ENCODE measurements at places on chromosomes 2 and 18.

DNA sequence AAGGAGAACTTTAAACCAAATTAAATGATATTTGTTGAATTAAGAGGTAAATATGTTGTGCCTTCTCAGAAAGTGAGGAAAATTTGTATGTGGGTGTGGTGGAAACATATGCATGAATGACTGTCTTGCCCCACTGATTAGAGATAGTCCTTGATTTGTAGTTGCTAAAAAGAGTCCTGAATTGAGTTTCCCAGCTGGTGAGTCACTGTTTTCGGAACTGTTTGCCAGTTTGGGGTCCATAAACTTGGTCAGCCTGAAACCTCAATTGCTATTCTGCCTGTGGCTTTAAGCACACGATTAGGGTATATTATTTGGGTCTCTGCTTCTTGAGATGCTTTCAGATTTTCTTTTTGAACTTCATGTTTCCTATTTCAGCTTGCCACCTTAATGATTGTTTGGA, 53.3 kb downstream of the PIKFYVE start:
- no peak for DNase-seq

DNA sequence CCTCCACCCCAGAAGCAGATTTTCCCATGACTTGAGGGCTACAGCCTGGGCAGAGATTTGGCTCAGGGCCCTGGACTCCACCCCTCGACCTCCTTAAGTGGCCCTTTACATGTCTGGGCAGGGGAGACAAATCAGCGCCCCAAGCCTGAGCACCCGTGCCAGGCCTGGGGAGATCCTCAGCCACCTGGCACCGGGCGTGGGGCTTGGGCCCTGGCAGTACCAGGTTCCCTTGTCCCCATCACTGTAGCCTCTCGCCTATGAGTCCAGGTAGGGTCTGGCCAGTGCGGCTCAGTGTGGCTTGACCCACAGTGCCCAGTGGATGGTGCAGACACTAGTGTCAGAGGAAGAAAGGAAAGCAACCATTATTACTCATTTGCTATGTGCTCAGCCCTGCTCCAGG, 22.0 kb upstream of the DNMT3A start:
- no peak for DNase-seq

DNA sequence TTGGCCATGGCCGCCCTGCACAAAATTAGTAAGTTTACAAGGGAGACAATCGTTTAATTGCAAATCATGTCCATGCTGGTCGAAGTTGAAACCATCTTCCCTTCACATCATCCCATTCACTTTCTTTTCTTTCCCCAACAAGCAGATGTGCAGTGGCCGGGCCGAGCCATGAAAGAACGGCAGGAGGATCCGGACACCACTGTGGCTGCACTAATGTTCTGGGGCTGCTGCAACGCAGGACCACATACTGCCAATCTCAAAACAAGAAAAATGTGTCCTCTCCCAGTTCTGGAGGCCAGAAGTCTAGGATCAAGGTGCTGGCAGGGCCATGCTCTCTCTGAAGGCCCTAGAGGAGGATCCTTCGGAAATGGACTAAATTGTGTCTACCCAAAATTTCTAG, 227.4 kb upstream of the MYT1L start:
- no peak for DNase-seq

GRCh38 chr2:175066411-175066810, 61.2 kb upstream of the CHN1 start:
- DNase-seq, result no peak

DNA sequence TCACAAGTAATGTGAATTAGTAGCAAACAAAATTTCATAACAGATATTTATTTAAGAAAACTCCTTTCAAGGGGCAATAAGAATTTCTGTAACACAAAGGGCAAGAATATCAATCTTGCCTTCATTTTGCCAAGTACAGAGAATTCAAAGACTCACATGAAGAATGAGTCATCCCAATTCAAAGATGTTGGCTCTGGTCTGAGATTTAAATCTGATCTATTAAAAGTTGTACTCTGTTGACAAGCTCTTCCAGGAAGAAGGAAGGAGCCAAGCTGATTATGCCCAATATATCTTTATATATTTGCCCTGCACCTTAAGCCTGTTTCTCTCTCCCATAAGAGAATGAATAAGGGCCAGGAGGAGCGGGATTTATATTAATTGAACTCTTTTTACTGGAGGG, 55.9 kb upstream of the RPE start:
- DNase-seq, result no peak

- no peak for DNase-seq
Measured at GRCh38 chr2:191195021-191195420, 44.2 kb upstream of the STAT4 start.

DNA sequence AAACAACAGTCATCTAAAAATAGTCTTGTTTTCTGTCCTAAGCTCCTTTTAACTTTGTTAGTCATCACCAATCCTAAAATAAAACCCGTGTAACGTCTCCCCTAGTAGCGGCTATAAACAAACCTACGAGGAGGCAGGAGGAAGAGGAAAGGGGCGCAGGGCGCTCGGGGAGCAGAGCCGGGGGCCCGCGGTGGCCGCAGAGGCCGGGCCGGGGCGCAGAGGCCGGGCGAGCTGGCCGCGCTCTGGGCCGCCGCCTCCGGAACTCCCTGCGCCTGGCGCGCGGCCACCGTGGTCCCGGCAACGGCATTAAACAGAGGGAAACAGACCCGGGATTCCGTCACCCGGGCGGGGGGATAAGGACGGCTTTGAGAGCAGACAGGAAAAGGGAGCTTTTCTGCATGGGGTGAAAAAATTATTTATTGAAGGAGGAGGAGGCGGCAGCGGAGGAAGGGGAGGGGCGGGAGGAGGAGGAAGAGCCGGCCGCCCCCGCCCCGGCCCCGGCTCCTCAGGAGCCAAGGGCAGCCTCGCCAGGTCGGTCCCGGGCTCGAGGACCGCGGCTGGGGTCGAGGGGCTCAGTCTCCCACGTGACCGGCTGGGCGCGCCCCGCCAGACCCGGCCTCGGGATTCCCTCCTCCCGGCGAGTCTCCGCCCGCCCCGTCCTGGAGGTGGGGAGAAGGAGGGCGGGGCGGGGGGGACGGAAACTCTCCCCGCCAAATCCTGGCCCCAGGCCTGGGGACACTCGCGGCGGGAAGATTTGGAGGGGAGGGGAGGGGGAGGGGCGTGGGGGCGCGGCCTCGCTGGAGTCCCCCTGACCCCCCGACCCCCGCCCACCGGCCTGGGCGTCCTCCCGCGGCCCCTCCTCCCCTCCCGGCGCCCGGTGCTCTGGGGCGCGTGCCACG, 1.8 kb upstream of the NFATC1 start:
- DNase-seq, result no peak

Data from stimulated activated CD4-positive, alpha-beta T cell treated with anti-CD3 and anti-CD28 coated beads, TNF-alpha, amount 100 ng/mL, for 24 hours (primary cell).